ENCODE measurements at places on chromosomes 11 and 22.

GRCh38 chr11:109018639-109019038, 353.8 kb downstream of the DDX10 start:
- DNase-seq: no peak

GRCh38 chr11:86103808-86104207, 34.9 kb upstream of the PICALM start:
- DNase-seq: no peak

- DNase-seq: no peak
Observed at GRCh38 chr11:19453651-19454257, 213.0 kb upstream of the E2F8 start.

- DNase-seq: no peak
Observed at GRCh38 chr11:78733031-78733430, 158.4 kb upstream of the NARS2 start.

GRCh38 chr11:121143921-121144320, 42.9 kb downstream of the TECTA start:
- DNase-seq: no peak

DNA sequence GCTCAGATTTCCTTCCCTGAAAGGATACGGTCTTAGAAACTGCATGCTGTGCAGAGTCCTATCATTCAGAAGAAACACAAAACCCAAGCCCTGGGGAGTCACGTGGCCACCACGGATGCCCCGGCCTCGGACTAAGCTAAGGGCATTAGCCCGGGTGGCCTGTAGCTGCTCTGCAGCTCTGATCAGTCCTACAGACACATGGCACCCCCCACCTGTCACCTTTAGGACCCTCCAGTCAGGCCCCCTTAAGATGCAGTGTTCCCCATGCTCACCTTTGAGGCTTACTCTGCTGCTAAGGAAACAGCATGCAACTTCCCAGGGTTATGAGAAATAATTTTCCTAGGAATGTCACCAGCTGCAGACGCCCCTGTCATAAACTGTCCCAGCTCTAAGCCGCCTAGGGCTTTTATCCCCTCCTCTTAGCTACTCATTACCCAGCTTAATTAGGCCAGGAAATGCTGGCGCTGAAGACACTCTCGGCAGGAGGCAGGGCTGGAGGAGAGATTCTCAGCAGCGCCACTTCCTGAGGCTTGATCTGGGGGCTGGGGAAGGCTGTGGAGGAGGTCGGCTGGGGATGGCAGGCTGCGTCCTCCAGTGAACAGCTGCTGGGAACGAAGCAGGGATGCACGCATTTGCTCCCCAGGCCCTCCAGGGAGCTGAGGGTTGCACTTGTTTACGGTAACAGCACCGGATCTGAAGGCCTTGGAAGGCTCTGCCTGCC, 47.2 kb upstream of the ADA2 start:
- DNase-seq: peak; percentile 62

- DNase-seq: peak; percentile 84
Observed at GRCh38 chr22:41217553-41218157, 12.5 kb downstream of the L3MBTL2 start.

- DNase-seq: no peak
Observed at GRCh38 chr22:46411347-46411746, 75.8 kb downstream of the TRMU start.

GRCh38 chr11:102957953-102958352, 2.4 kb upstream of the MMP13 start:
- DNase-seq: no peak

DNA sequence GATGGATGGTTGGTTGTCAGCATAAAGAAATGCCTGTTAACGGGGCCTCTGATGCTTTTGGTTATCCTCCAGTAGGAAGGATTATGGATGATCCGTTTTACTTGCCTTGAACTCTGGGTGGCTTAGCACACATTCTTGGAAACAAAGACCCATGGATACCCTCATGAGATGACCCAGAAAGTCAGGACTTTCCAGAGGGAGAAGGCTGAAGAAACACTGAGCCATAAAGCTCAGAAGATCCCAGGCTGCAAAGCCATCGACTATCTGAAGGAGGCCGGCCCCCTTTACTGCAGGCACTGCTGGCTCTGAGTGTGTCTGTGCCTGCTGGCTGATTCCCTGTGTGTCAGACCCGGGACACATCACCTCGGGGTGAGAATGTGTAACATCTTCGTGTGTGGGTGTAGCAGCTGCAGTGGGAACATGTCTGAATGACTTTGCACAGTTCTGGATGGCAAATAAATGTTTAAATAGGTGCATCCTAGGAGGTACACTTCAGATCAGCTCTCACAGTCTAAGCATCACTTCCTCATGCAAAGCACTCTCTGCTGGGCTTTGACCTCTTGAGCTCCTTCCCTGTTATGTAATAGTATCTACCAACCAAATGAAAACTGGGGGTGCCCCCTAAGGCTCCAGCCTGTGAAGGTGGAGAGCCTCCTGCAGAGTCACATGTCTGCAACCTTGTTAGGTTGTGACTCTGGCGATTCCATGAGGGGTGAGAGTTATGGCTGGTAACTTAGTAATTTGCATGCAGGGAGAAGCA, 1084.9 kb downstream of the TBC1D22A start:
- DNase-seq: no peak

DNA sequence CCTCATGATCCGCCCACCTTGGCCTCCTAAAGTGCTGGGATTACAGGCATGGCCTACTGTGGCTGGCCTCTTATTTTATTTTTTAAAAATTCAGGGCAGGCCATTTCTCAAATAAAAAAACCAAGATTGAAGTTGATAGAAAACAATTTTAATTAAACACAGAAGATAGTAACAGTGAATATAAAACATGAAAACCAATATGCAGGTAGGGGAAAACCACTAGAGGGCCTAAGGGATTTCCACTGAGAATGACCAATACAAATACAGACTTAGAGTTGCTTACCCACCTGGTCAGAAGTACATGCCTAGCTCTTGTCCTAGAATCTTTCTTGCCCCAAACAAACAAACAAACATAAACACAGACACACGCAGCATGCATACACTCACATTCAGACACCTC, 1.7 kb upstream of the RTCB start:
- DNase-seq: no peak

DNA sequence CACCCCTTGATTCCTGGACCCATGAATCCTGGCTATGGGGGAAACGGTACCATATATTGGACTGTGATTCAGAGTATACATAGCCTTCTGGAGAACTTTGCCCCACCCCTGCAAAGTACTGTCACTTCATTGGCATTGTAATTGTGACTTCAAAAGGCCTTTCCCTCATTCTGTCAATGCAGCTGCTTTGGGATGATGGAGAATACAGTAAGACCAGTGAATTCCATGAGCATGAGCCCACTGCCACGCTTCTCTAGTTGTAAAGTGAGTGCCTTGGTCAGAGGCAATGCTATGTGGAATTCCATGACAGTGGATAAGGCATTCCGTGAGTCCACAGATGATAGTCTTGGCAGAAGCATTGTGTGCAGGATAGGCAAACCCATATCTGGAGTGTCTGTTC, 25.7 kb upstream of the MSANTD2 start:
- no peak for DNase-seq

DNA sequence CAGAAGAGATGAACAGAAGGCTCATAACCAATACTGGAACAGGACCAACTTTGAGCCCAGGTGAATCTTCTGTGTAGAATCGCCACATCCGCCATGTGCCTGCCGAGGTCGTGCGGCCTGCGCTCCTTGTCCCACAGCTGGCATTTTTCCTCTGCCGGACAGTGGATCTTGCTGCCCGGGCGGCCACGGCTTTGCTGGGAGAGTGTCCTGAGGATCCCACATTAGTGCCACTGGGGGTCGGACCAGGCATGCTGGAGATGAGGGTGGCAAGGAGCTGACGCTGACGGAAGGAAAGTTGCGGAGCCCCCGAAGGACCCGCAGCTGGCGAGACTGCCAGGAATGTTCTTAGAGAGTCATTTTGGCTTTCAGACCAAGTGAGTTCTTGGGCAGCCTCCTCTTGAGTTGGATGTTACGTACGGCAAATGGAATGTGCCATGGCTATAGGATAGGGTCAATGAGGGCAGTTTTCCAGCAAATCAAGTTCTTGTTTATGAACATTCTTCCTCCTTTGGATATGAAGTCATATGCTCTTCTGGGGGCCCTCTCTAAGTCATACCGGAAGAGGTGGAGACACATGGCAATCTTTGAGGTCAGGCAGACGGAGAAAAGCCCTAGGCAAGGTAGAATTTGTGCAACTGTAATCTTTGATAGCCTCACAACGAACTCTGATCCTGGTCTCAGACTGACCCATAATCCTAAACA, 57.4 kb upstream of the NUP160 start:
- no peak for DNase-seq

DNA sequence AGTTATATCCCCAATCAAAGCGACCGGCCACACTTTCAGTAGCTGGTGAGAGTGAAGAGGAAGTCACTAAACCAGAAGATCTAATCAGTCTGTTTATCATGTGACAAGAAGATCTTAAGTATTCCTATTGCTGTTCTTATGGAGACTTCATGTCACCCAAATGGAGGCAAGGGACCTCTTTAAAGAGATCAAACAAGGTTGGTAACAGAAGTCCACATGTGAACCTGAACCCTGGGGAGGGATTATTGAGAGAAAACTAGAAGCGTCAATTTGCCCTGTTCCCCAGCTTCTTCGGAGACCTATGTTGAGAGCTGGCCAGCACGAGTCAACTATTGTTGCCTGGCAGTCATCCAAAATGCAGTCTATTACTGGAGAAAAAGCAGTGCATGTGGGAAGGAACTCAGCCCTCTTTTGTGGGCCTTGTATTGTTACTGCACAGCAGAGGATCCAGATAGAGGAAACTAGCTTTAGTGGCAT, 76.9 kb upstream of the CTSC start:
- DNase-seq: no peak

- DNase-seq: no peak
Observed at GRCh38 chr22:49087198-49087597, 740.5 kb downstream of the BRD1 start.

DNA sequence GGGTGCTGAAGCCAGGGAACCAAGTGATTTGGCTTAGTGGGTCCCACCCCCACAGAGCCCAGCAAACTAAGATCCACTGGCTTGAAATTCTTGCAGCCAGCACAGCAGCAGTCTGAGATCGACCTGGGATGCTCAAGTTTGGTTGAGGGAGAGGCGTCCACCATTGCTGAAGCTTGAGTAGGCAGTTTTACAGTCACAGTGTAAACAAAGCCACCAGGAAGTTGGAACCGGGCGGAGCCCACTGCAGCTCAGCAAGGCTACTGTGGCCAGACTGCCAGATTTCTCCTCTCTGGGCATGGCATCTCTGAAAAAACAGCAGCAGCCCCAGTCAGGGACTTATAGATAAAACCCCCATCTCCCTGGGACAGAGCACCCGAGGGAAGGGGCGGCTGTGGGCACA, 424.1 kb upstream of the TENM4 start:
- no peak for DNase-seq

DNA sequence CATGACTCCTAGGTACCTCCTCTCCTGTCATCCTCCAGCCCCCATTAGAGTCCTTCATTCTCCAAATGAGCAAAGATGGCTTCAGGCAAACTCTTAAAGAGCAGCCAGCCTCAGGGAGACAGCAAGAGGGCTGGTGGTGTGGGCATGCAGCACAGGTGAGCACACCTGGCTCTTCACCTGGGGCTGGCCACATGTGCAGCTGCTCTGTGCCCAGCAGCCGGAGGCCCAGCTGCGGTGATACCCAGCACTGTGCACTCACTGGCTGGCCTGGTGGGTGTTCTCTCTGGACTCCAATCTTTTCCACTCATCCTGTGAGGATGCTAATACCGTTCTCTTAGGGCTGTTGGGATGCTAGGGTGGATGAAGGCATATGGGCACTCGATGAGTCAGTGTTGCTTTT, 106.1 kb upstream of the PARVA start:
- DNase-seq: no peak
